CD4-positive, alpha-beta T cell treated with Interleukin-6 for 4 hours (primary cell): ENCODE measurements at places on chromosomes 6 and 20.

DNA sequence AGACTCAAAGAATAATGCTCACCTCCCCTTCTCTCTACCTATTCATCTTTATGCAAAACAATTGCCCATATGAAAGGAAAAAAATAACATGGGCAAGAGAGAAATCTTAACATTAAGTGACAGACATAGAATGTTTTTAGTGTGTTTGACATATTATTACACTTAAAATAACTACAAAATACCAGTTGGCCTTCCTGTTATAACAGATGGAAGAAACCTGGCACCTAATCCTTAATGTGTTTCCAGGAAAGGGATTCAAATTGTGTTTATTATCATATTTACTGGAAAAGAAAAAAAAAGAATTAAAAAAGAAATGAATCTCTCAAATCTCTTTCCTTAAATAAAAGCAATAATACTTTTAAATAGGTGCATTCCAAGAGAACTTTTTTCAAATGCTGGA lies 158.6 kb downstream of the LAMP5 start:
- no peak for DNase-seq

DNA sequence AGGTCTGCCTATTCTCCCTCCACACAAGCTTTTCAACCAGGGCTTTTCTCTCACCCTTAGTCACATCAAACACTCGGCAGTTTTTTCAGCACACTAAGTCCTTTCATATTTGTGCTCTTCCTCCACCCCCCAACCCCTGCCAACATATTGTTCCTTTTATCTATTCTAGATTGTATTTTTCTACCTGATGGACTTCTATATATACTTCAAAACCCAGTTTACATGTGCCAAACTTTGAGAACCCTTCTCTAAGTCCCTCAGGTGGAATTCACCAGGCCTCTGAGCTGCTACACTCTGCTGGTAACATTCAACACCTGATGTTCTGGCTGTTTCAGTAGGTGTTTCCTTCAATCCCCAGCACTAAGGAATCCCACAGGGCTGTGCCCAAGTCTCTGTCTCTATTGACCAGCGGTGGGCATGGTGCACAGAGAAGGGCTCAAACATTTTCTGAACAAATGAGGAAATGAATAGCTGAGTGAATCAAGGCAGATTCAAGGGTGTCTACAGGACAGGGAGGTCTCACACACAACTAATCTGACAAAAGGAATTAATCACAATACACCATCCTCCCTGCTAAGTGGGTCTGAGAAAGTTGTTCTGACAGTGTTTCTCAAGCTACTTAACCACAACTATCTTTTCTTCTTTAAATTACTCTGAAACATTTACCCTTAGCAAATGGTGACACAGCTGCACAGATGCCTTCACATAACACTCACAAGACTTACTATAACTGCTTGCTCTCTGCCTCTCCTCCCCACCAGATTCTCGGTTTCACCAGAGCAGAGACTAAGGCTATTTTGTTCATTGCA lies 166.5 kb downstream of the TSHZ2 start:
- no peak for DNase-seq

- no peak for DNase-seq
Observed at GRCh38 chr6:21769405-21769861, 175.9 kb downstream of the SOX4 start.

DNA sequence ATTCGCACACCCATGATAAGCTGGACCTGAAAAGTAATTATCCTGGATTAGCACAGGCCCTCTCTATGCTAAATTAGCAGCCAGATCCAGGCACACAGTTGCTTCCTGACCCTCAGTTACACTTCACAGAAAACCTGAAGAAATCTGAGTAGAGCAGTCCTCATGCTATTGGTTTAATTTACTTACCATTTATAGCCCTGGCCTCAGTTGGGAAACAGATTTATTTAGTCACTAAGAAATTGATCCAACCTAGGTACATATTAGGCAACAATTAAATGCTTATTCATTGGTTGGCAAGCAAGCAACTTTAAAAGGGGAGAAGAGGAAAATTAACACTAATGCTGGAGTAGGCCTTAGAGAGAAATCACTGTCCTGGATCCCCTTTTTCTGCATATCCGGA lies 15.6 kb upstream of the EYA4 start:
- no peak for DNase-seq

DNA sequence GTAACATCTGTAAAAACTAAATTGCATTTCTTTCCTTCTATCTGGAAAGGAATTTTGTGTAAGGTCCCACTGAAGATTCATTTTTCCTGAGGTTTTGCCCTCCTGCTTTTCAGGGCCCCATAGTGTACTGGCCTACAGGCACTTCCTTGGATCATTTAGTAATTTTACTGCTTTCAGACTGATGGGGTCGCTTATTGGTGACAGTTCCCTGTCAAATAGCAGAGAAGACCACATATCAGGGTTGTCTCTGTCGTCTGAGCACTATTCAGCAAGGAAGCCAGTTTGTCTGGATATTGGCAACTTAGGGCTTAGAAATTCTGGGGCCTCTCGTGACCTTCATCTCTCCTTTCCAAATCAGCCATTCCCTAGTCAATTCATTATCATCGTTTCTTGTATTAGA lies 3.5 kb downstream of the GRM1 start:
- no peak for DNase-seq

GRCh38 chr20:50251992-50252511 lies 61.4 kb downstream of the CEBPB start:
- no peak for DNase-seq

- DNase-seq = no peak
Observed at GRCh38 chr6:78947529-78947928, 80.2 kb downstream of the IRAK1BP1 start.

DNA sequence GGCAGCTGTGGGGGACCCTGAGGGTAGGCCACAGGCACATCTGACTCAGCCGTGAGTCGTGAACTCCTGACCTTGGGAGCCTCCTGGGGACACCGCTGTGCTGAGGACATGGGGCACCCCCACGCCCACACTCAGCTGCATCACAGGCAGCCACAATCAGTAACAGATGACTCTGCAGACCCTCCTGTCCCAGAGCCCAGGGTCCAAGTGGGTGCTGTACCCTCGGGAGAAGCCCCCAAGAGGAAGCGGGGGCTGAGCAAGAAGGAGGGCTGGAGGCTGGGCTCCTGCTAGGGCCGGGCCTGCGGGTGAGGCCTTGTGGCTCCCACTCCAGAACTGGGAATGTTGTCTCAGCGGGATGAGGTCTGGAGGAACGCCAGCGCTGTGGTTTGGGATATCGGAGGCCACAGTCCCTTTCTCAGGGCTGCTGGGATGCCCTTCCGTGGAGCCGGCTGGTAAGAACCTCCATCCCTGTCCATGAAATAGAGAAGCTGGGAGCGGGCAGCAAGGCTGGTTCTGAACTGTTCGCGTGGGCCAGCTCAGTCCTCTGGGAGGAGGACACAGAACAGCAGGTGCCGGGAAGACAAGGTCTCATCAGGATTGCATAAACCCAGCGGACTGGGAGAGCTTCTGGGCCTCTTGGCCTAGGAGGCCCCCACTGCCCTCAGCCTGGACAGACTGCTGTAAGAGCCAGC lies 3.1 kb upstream of the LAMA5 start:
- no peak for DNase-seq

DNA sequence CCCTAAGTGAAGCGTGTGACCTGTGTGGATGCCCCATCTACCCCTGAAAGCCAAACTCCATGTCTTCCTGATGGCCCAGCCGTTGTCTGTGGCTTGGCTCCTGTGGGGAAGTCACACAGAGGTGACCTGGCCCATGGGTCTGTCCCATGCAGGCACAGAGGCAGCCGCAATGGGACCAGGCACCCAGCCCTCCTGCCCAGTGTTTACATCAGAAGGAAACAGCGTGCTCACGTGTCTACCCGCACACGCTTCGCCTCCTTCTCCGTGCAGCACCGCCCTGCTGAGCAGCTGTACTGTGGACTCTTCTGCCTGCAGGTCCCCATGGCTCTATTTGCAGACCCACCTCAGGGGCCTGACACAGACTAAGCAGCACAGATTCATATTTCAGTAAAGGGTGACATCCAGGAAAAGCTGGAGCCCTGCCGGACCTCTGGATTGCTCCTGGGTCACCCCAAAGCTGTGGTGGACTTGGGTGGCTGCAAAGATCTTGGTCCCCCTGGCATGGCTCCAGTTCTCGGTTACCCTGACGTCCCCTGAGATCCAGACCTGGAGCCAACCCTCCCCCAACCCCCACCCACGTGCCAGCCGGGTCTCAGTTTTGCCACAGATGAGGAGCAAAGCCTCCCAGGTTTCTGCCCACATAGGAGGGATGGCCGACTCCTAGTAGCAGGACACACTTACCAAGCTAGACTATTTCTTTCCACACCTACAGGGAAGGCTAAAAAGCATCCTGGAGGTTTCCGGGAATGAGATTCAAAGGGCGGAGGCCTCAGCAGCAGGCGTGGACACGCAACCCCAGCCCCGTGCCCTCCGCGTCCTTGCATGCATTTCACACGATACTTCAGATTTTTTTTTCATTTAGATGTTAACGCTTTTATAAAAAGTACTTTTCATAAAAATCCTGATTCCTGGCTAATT lies 120.3 kb downstream of the CDH4 start:
- no peak for DNase-seq
